Left kidney (tissue), 8 donors: ENCODE measurements at places on chromosomes 2 and 18.

DNA sequence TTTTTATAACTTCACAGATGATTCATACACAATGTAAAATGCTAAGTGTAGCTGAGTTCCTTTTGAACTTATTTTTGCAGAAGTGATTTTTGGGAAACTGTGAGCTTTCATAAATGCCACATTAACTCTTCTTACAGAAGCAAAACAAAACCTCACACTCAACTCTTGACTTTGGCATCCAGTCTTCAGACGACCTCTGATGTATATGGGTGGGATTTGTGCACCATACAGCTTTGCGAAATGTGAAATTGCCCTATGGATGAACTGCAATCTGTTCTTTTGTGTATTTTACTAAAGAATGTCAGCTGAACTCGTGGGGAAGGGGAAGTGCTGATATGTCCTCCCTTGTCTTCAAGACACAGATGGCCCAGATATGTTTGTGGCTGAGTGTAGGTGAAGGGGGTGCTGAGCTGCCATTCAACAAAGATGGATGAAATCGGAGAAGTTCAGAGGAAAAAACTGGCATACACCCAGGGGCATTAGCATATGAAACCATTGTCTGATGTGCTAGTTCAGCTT lies 218.3 kb downstream of the PTGR3 start:
- no peak for DNase-seq

DNA sequence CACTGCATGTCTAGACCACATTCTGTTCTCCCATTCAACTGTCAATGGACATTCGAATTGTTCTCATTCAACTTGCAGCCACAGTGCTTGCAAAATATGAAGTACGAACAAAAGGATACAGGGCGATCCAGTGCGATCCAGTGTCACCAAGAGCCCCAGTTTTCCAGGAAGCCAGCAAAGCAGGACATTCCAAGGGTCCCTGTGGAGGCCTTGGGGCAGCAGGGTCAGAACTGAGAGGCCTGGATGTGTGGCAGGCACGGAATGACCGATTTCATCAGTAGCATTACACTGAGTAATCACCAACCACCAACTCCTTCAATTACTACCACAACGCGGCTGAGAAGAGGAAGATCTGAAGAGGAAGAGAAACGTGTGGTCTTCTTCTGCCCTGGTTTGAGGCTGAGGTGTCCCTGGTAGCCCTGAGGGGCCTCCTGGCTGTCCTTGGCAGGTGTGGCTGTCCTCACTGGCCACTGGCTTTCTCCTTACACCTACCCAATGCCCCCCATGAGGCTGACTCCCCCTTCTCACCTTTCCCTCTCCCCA lies 172.7 kb upstream of the FHL2 start:
- no peak for DNase-seq

DNA sequence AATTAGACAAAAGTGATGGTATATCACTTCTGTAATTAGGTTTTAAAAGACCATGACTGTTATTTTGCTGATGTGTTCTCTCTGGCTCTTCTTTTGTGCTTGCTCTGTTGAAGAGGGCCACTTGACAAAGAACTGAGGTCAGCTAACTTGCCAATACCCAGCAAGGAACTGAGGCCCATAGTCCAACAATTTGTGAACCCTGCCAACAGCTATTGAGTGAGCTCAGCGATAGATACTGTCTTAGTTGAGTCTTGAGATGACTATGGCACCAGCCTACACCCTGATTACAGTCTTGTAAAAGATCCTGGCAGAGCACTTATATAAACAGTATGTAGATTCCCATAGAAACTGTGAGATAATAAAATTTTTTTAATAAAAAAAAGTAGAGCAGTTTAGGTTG lies 103.0 kb downstream of the BMPR2 start:
- no peak for DNase-seq

DNA sequence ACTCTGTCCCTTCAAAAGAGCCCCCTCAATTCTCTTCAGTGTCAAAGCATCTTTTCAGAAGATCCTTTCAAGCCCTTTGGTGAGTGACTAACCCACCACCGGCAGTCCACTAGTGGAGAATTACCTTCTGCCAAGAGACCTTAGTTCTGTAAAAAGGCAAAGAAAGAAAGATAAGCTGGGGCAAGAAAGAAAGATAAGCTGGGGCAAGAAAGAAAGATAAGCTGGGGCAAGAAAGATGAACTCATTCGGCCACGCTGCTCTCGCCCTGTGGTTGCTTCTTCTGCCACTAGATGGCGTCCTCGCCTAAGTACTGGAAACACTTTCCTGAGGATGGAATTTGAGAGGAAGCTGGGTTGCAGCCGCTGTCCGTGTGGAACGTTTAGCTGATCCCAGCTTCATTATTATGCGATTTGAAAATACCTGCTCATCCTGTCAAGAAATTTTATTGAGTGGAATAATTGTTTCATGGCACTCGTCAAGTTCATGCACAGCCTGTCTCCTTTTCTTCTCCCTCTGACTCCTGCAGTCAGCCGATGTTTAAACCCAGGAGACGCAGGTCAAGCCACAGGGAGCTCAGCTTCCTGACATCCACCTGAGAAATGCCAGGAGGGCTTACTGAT lies 17.3 kb upstream of the ANXA4 start:
- peak; percentile 82 for DNase-seq

- peak; percentile 54 for DNase-seq
Measured at GRCh38 chr2:39696838-39697237, 31.1 kb downstream of the TMEM178A start.

GRCh38 chr2:105755895-105756294 lies 11.2 kb downstream of the NCK2 start:
- DNase-seq = no peak

- DNase-seq = peak; percentile 37
Measured at GRCh38 chr18:59918320-59918755, 18.5 kb downstream of the PMAIP1 start.

DNA sequence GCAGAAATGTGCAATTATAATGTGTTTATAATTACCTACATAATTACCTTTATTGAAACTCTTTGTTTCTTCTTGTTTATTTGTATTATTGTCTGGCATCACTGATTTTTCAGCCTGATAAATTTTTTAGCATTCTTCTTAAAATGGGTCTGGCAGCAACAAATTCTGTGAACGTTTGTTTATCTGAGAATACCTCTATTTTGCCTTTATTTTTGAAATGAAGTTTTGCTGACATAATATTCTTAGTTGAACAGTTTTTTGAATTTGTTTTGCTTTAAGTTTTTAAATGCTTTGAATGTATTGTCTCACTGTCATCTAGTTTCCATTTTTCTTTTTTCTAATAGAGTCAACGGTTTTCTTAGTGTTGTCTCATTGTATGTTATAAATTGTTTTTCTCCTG lies 1152.0 kb upstream of the CDH2 start:
- DNase-seq = no peak

GRCh38 chr2:44799105-44799504 lies 142.4 kb upstream of the SIX3 start:
- DNase-seq = no peak

GRCh38 chr2:77579076-77579769 lies 57.0 kb upstream of the LRRTM4 start:
- DNase-seq = no peak

- no peak for DNase-seq
Measured at GRCh38 chr2:82811946-82812345, 1647.1 kb downstream of the SUCLG1 start.

DNA sequence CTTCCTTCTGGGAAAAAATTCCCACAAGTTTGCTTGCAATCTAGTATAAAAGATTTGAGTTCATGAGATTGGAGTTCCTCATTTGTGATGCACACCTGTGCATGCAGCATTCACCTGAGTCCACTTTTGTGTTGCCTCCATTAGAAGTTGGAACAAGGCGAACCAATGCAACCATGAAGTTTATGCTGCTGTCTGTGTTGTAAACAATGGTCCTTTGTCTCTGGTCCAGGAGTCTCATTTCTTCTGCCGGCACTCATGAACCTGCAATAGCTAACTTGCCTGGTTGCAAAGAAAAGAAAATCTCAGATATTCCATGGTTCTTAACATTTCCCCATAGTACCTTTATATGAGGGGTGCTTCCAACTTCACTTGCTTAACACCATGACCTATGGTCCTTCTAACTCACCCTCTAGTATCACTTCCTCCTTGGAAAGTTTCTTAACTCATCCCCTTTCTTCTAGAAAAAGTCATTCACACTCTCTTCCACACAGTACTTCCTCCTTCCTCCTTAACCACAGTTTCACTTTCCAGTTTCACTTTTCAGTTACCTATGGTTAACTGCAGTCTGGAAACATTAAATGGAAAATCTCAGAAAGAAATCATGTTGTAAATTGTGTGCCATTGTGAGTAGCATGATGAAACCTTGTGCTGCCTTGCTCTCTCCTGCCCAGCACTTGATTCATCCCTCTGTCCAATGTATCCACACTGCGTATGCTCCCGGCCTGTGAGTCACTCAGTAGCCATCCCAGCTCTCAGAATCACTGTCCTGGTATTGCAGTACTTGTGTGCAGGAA lies 128.8 kb upstream of the TRIB2 start:
- DNase-seq = no peak

DNA sequence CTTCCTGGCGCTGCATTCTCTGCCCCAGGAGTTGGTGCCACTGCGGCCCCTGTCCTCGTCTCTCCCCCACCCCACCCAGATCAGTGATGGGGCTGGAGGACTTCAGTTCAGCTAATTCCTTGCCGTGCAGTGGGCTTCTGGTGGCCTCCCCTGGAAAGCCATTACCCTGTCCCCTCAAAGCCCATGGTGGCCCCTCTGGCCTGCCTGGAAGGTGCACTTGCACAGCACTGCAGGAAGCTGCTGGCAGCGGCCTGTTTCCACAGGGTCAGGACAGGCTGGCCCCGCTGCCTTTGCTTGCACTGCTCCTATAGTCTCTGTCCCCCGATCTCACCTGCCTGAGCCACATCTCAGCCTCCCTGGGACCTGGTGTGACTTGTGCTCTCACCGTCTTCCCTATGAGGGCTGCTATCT lies 105.1 kb downstream of the USP40 start:
- no peak for DNase-seq

DNA sequence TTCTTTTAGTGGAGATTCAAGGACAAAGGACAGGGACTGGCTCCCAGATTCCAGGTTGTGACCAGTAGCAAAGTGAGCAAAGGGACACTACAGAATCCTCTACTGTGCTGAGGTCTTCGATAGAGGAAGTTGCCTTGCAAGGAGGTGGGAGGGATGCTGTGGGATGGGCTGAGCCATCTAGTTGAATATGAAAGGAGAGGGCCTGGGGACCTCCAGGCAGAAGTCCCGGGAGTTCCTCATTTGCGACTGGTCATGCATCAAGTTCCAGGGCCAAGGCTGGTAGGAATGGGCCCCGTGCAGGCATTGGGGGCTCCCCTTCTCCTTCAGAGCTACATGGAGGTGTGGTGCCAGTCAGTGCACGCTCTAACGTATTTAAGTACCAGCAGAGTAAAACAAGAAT lies 12.6 kb upstream of the PROM2 start:
- DNase-seq = no peak

GRCh38 chr18:62611453-62612288 lies 88.8 kb downstream of the ZCCHC2 start:
- no peak for DNase-seq

GRCh38 chr18:42730272-42730671 lies 385.2 kb downstream of the RIT2 start:
- no peak for DNase-seq

- no peak for DNase-seq
Measured at GRCh38 chr18:12464731-12465130, 57.0 kb downstream of the PRELID3A start.

DNA sequence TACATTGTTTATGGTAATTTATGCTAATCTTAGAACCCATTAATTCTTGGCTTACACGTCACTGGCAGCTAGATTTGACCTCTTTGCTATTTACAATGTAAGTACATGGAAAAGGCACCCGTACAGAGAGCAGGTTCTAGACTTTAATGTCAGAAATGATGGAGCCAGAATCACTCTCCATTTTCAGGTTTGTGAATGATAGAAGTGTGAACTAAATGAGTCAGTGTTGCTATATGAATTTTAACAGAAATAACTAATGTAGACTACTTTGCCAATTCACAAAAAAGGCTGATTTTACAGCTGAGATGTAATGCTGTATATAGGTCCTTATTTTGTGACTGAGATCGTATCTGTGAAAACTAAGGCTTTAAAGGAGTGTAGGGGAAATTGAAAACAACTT lies 214.6 kb downstream of the LDLRAD4 start:
- DNase-seq = no peak

GRCh38 chr2:79994965-79995364 lies 309.6 kb downstream of the LRRTM1 start:
- DNase-seq = no peak

GRCh38 chr2:41879235-41879916 lies 168.4 kb upstream of the PKDCC start:
- peak; percentile 71 for DNase-seq

- no peak for DNase-seq
Measured at GRCh38 chr2:39728941-39729351, 50.1 kb downstream of the THUMPD2 start.

DNA sequence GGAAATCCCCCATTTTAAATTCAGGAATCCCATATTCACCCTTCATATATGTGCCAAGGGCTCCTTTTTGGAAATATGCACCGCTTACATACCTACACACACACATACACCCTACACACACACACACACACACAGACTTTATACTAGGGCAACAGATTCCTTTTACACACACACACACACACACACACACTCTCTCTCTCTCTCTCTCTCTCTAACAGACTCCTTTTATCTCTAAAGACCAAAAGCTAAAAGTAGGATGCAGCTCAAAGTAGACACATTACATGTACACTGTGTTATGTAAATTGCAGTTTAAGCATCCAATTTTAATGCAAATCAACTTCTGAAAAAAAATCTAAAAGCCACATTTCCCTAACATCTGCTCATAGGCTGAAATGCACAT lies 130.9 kb upstream of the CAPN13 start:
- no peak for DNase-seq
